CD4-positive, alpha-beta T cell treated with Interleukin-15 for 4 hours (primary cell): ENCODE measurements at places on chromosomes 3 and 15.

GRCh38 chr3:187259171-187259570, 32.4 kb downstream of the MASP1 start:
- no peak for DNase-seq

DNA sequence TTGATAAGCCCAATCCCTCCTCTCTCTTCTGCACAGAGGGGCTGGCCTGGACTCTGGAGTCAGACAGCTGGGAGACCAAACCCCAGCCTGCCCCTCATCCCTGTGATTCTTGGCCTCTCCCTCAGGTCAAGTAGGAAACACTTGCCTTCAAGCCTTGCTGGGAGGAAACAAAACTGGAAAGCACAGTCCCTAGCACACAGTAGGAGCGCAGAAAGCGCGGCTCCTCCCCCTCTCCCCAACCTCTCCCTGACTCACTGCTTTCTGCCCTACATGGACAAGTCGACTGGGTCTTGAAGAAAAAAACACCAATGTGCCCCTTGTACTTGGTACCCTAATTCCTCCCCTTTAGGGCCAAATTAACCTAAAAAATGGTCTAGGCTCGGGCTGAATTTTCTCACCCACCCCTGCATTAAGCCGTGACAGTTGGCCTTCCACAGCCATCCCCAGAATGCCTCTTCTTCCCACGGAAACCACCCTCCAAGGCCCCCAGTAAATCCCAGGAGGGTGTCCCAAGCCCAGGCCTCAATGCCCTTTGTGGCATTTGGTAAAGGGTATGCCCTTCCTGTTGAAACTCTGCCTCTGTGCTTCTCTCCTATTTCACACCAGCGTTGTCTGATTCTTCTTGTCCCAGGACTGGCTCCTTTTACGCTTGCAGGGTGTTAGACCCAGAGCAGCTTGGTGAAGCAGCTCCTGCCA, 11.3 kb upstream of the RAF1 start:
- DNase-seq = no peak

- DNase-seq = peak; percentile 64
Measured at GRCh38 chr15:69576035-69576526, 123.5 kb downstream of the RPLP1 start.

- no peak for DNase-seq
Measured at GRCh38 chr15:25508369-25509002, 69.7 kb upstream of the UBE3A start.

DNA sequence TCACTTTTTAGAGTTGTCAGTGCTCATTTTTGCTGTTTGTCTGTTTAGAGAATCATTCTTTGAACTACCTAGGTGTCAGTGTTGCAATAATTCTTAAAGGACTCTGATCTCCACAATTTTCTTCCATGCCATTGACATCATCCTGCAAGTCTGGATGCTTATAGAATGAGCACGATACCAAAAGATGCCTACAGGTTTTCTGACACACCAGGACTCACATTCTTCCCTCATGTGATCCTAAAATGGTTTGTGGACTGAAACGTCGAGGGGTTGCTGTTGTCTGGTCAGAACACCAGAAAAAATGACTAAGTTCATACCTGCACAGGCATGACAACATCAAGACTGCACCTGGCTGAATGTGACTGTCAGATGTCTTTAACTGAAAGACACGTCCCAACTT, 95.9 kb downstream of the SEMA5B start:
- DNase-seq = no peak

- no peak for DNase-seq
Measured at GRCh38 chr15:55834331-55834730, 91.4 kb upstream of the PRTG start.

GRCh38 chr15:47857014-47857775, 139.9 kb downstream of the SEMA6D start:
- DNase-seq = no peak

- no peak for DNase-seq
Measured at GRCh38 chr15:63463793-63464192, 40.6 kb upstream of the USP3 start.

GRCh38 chr3:122568755-122569154, 4.6 kb downstream of the DTX3L start:
- no peak for DNase-seq

DNA sequence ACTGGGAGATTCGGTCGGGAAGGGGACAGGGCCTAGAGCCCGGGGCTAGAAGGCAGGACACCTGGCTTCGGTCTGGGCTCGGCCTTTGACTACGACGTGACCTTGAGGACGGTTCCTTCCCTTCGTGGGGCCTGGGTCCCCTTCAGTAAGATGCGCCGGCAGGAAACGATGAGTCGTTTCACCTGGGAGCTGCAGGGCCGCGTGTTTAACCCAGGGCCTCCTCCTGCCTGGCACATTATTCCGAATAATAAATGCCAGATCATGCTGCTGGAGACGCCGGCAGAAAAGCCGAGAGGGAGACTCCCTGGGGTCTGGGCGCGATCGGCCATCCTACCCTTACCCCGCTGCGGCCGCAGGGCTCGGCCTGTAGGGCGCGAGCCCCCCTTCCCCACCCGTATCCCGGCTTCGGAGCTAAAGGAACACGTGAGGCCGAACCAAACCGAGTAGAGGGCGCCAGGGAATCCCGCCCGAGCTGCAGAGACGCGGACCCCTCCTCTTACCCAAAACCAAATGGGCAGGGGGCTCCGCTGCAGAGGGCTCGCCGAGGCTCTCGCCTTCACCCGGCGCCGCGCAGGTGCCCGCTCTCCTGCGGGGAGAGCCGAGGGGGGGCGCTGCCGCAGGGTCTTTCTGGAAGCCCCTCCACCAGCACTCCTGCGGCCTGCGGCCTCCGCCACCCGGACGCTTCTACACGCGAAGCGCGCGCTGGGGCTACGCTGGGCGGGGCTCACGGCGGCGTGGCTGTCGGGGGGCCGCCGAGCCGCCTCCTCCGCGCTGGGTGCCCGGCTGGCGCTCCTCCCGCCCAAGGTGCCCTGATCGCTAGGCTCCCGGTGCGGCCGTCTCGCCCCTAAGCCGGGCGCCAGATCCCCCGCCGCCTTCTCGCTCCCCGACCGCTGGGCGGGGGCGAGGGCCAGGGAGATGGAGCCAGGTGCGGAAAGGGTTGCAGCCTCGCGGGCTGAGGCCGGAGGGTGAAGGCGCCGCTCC, at the start of gene BDH1:
Gene BDH1 (minus strand): TSS at position 688 of the 981 bp plus-strand sequence. CDS start 9,525 bp downstream, outside the sequence.
- DNase-seq = peak; percentile 49

DNA sequence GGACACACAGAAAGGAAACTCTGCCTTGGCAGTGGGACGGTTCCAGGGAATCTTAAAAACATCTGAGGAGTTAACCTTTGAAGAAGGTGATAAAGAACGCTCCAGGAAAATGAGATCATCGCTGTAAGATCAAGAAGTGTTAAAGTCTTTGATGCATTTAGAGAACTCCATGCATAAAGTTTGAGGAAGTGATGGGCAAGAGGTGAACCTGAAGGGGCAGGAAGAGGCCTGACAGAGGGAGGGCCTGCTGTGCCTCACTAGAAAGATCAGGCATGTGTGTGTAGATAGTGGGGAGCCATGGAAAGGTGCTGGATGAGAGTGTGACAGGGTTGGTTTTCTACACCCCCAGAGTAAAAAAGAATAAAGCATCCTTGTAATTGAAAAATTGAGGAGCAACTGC, 889.2 kb downstream of the MCTP2 start:
- no peak for DNase-seq

DNA sequence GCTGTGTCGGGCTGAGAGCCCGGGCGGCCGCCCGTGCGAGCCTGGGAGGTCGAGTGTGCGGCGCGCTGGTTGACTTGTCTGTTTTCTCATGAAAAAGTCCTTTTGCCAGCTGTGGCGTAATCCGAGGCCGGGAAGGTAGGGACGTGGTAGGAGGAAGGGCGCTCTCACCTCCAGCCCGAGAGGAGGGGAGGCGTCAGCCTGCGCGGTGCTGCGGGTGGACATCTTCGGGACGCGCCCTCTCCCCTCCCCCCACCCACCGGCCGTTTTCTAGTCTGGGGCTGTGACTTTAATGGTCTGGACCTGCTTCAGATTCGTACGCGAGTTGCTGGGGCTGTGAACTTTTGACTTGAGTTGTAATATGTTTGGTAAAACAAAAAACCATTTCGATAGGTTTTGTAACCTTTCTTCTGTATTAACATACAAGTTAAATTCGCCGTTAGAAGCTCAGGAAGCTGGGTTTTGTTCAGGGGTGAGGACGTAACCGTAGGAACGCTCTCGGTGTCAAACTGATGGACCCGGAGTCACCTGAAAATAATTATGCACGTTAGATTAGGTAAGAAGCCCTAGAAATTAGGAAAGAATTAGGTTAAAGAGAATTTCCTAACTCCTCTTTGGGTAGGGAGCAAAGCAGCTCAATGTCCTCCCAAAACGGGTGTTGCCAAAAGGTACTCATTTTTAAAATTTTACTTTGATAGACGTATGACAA, 762 bp downstream of the NCK1 start:
- DNase-seq = peak; percentile 25
